Caco-2 (cell line): ENCODE measurements at places on chromosomes 11 and 22. TPM values are rescaled to one million over a fixed set of nuclear protein-coding genes. Genes with fewer than 3 reads are reported as not detected.

Gene NELL1
- not detected in 2 replicates for total RNA-seq

Gene RIBC2
- total RNA-seq: 11.5 and 14.1 TPM in 2 replicates

Gene GLYATL1B
- total RNA-seq: not detected in 2 replicates

Gene TMEM126A
- 35.5 and 37.7 TPM in 2 replicates for total RNA-seq

DNA sequence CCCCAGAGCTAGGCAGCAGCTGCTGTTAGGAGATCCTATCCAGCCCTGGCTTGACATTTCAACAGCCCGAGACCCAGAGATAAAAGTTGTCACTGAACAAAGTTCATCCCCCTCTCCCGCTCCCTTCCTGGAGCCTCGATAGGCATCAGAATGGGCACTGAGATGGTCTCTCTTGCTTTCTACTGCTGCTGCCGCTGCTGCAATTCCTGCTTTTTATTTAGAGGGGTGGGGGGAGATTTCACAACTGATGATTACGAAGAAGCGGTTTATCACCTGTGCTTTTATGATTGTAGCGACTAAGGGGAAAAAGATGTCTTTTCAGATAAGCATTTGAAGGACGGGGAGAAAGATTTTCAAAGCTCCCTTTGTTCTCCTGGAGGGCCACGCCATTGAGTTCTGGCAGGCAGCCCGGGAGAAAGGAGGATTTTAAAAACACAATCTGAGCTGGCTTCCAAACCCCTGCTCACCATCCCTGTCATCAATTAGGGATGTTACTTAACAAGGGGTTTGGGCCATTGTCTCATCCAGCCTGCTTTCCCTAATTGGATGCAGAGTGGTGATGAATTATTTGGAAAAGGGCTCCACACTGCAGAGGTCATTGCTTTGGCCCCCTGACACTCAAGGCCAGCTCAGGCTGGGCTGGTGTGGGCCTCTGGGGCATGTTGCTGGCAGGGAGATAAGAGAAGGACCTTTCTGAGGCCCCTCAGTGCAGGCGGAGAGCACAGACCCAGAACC, 344.7 kb downstream of the BUD13 start:
- DNase-seq: peak; percentile 92
- H3K4me1 ChIP-seq: peaks cover 40% of the 10 kb centered on the region
- H3K27me3 ChIP-seq: no peaks in the 10 kb centered on the region
- H3K36me3 ChIP-seq: no peaks in the 10 kb centered on the region
- peak overlapping the region; percentile 84 for H3K27ac ChIP-seq

- H3K36me3 ChIP-seq: no peaks in the 10 kb centered on the region
- H3K27me3 ChIP-seq: no peaks in the 10 kb centered on the region
- DNase-seq: peak; percentile 91
- H3K27ac ChIP-seq: peak overlapping the region; percentile 72
- peaks cover 4% of the 10 kb centered on the region for H3K4me1 ChIP-seq
- H3K4me3 ChIP-seq: peak overlapping the region; percentile 61
Observed at GRCh38 chr11:17352950-17353820, 1.6 kb downstream of the NCR3LG1 start.

DNA sequence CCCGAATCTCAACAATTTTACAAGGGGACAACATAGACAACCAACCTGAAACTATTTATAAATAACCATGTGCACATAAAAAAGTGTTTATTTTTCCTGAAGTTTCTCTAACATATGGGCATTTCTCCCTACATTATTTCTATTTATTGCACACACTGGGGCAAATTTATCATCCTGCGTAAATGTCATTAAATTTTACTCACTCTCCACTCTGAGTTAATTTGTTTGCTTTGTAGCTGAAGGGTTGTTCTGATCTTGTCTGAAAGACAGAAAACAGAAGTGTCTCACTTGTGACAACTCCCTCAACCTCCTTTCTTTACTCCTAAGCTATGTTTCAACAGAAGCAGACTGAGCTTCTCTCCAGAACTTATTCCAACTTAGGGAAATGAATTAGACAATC, 194.2 kb downstream of the HIPK3 start:
- H3K27ac ChIP-seq: no peak overlapping the region
- H3K36me3 ChIP-seq: no peaks in the 10 kb centered on the region
- DNase-seq: no peak
- H3K27me3 ChIP-seq: no peaks in the 10 kb centered on the region
- H3K4me1 ChIP-seq: peaks cover 5% of the 10 kb centered on the region; the same call in 1 of the 2 replicates

GRCh38 chr11:4071914-4072313, 22.7 kb upstream of the RRM1 start:
- H3K27me3 ChIP-seq: no peaks in the 10 kb centered on the region
- no peak for DNase-seq
- no peak overlapping the region for H3K4me3 ChIP-seq
- no peaks in the 10 kb centered on the region for H3K4me1 ChIP-seq

- H3K27me3 ChIP-seq: no peaks in the 10 kb centered on the region
- H3K36me3 ChIP-seq: no peaks in the 10 kb centered on the region
- DNase-seq: no peak
- H3K4me3 ChIP-seq: no peak overlapping the region
Observed at GRCh38 chr11:86398106-86398505, 23.4 kb downstream of the CCDC81 start.
